Urinary bladder (tissue), 4 donors: ENCODE measurements at places on chromosomes 2 and 18. TPM values are rescaled to one million over a fixed set of nuclear protein-coding genes. Genes with fewer than 3 reads are reported as not detected.

- peak; percentile 72 for DNase-seq
These were observed 188.6 kb upstream of the FN1 start for GRCh38 chr2:215624423-215624829.

- DNase-seq = no peak
These were observed 27.6 kb downstream of the BCL11A start for GRCh38 chr2:60525899-60526298.

- DNase-seq = no peak
These were observed 5.8 kb upstream of the PSD4 start for GRCh38 chr2:113167962-113168340.

- DNase-seq = no peak
These were observed 1.2 kb upstream of the MZT2A start for GRCh38 chr2:131493199-131493968.

ANKRD30B gene
- total RNA-seq = not detected

IL37 gene
- total RNA-seq = not detected
